ENCODE measurements at places on chromosomes 7 and 10. TPM values are rescaled to one million over a fixed set of nuclear protein-coding genes. Genes with fewer than 3 reads are reported as not detected.

Gene EIF5AL1
- 0.09 TPM for total RNA-seq

Gene NANOS1
- total RNA-seq, result 0.09 TPM

Gene BMPR1A
- 47.3 TPM for total RNA-seq

Gene C10orf53
- total RNA-seq, result not detected

Gene KIAA1217
- 1.4 TPM for total RNA-seq

Gene C7orf57
- total RNA-seq, result not detected

Gene FOXL3
- total RNA-seq, result not detected

Gene CNNM1
- under 0.01 TPM for total RNA-seq

Gene RUFY2
- 12.5 TPM for total RNA-seq

Gene IFIT2
- total RNA-seq, result 9.1 TPM

Gene ASB10
- total RNA-seq, result not detected

Gene MINDY4
- 4.4 TPM for total RNA-seq

Gene HOXA10
- total RNA-seq, result not detected

Gene HMX3
- 0.16 TPM for total RNA-seq

Gene SPDYE2
- not detected for total RNA-seq

Gene SLC29A4
- total RNA-seq, result 6.1 TPM

Gene ACADSB
- 7.1 TPM for total RNA-seq

Gene RSPH10B
- not detected for total RNA-seq

Gene ARHGEF35
- total RNA-seq, result 2.5 TPM

Gene EPDR1
- 6.0 TPM for total RNA-seq

Gene SEMA3E
- 0.79 TPM for total RNA-seq

Gene MRLN
- total RNA-seq, result not detected

Gene ITGA8
- under 0.01 TPM for total RNA-seq

Gene CFAP69
- 5.0 TPM for total RNA-seq

Gene MNX1
- not detected for total RNA-seq

Gene PHKG1
- total RNA-seq, result 1.0 TPM

Gene CDK6
- 16.4 TPM for total RNA-seq

Gene COL28A1
- 0.16 TPM for total RNA-seq

Gene NEURL1
- 0.17 TPM for total RNA-seq

Gene MMD2
- total RNA-seq, result not detected

Data from bronchial smooth muscle cell (primary cell).